CD4-positive, alpha-beta T cell treated with Interleukin-17A for 1 hour (primary cell): ENCODE measurements at places on chromosomes 1 and 21.

- DNase-seq, result peak; percentile 82
These were observed 2.7 kb upstream of the NPHP4 start for GRCh38 chr1:5994713-5995621.

DNA sequence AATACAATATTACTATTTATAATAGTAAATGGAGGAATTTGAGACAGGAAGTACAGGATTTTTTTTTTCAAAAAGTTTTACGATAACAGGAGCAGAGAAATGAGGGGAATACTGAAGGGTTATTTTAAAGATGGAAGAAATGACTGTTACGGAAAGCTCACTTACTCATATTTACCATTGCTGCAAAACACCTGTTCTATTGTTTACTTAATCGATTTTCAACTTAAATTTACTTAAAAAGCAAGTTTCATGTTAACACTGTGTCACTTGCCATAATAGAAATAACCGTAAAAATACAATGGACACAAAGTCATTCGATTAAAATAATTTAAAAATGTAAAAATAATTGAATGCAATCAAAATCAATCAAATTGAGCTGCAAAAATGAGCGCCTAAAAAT is 3.4 kb upstream of the EXO1 start:
- DNase-seq, result no peak

- no peak for DNase-seq
These were observed 16.6 kb upstream of the LGALS8 start for GRCh38 chr1:236507022-236507700.

- no peak for DNase-seq
These were observed 70.5 kb upstream of the COL24A1 start for GRCh38 chr1:86227026-86227425.

- no peak for DNase-seq
These were observed 12.1 kb downstream of the SAMD11 start for GRCh38 chr1:935751-936231.

DNA sequence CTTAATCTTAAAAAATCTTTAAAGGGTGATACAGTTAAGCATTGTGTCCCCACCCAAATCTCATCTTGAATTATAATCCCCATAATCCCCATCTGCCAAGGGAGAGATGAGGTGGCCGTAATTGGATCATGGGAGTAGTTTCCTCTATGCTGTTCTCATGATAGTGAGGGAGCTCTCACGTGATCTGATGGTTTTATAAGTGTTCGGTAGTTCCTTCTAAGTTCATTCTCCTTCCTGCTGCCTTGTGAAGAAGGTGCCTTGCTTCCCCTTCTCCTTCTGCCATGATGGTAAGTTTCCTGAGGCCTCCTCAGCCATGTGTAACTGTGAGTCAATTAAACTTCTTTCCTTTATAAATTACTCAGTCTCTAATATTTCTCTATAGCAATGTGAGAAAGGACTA is 10.7 kb downstream of the DHRS3 start:
- DNase-seq, result no peak

DNA sequence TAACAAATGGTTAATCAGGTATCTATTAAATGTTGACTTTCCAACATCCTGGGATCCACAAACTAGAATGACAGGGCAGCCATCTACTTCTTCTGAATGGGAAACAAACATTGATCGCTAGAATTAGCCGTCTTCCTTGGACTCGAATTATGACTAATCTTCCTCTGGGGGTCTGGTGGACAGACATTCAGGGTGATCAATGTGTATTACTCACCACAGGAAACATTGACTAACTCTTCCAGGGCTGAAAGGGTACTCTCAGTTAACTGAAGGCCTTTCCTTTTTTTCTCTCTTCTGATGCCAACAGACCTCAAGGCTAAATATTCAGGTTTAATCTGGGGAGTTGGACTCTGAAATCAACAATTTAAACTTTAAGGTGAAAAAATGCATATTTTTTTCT is 9.5 kb downstream of the NOL9 start:
- DNase-seq, result no peak

DNA sequence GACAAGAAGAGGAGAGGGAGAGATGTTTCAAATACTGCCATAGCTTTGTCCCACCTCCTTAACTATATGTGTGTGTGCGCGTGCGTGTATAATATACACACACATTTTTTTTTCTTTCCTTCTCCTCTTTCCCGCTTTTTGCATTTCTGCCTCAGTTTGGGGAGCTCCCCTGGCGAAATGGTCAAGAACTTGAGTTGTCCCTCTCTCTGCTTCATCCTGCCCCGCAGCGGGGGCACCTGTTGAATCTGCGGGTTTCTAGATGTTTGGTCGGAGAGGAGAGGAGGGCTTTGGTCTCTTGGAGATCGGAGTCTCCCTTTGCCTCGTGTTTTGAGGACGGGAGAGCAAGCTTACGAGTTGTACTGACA is 504 bp downstream of the SCCPDH start:
- DNase-seq, result peak; percentile 3

DNA sequence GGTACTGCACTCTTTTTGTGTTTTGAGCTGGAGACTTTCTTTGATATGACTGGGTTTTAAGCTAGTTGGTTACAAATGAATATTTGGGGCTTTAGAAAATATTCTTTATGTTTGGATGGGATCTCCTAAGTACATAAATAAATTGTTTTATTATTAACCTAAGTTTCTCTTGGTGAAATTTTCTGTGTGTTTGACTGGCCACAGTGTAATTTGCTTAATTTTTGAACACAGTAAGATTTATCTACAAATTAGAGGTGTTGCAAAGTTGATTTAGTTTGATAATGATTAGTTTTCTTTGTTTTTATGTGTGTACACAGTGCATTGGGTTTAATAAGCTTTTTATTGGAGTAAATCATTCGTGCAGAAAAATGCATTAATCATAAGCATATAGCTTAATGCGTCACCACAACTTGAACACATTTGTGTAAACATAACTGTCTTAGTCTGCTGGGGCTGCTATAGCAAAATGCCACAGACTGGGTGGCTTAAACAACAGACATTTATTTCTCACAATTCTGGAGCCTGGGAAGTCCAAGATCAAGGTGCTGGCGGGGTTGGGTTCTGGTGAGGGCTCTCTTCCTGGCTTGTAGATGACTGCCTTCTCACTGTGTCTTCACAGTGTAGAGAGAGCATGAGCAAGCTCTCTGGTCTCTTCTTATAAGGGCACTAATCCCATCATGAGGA is 17.4 kb upstream of the SLC6A9 start:
- no peak for DNase-seq
